T1000 (cell line): ENCODE measurements at places on chromosomes 5 and 9.
A peak's percentile ranks its signal among the peaks of the same experiment; 100 is the strongest.

DNA sequence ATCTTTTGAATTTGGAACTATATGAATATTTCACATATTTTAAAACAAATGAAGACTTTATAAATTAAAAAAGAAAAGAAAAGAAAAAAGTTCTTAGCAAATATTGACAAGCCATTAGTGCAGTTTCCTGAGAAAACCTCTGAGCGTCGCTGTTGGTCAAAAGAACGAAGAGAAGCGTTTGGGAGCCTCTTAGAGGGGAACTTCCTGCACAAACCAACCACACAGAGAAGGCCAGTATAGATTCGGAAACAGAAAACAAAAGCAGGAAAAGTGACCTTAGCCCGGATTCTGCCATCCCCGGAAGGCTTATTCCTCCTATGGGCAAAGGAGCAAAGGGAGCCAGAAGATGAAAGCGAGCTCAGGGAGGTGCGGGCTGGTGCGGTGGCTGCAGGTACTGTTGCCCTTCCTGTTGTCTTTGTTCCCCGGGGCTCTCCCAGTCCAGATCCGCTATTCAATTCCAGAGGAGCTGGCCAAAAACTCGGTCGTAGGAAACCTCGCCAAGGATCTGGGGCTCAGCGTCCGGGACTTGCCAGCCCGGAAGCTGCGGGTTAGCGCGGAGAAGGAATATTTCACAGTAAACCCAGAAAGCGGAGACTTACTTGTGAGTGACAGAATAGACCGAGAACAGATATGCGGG is at the start of gene PCDHGB2:
PCDHGB2 (plus strand) TSS at position 205 of the 637 bp plus-strand sequence; CDS start at position 347, 142 bp downstream.
- DNase-seq = no peak

- no peak for DNase-seq
Observed at GRCh38 chr5:95835682-95836385, 13.3 kb upstream of the GLRX start.

- peak; percentile 80 for DNase-seq
Observed at GRCh38 chr9:127388037-127388855, 8.7 kb upstream of the SLC2A8 start.

DNA sequence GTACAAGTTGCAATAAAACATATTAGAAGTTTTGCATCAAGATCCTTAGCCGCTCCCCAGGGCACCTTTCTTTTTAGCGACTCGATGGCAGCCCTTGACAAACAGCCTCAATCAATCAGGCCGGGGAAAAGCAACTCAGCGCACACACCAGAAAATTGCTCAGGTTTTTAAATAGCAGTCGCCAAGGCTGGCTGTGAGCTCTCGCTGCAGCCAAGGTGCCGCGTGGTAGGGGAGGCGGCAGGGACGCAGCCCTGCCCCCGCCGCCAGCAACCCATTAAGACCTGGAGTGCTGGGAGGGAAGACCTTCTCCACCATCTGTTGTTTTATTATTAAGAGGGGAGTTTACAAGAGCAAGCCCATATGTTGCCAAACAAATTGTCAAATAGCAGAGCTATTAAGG is 22.6 kb downstream of the ASS1 start:
- no peak for DNase-seq

DNA sequence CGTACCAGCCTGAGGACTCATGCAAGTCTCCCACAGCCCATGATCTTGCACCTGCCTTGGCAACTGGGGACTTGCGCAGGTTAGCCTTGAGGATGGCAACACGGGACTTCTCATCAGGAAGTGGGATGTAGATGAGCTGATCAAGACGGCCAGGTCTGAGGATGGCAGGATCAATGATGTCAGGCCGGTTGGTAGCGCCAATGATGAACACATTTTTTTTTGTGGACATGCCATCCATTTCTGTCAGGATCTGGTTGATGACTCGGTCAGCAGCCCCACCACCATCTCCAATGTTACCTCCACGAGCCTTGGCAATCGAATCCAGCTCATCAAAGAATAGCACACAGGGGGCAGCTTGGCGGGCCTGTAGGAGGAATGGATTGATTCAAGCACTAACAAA is 13.0 kb downstream of the VCP start:
- DNase-seq = no peak

DNA sequence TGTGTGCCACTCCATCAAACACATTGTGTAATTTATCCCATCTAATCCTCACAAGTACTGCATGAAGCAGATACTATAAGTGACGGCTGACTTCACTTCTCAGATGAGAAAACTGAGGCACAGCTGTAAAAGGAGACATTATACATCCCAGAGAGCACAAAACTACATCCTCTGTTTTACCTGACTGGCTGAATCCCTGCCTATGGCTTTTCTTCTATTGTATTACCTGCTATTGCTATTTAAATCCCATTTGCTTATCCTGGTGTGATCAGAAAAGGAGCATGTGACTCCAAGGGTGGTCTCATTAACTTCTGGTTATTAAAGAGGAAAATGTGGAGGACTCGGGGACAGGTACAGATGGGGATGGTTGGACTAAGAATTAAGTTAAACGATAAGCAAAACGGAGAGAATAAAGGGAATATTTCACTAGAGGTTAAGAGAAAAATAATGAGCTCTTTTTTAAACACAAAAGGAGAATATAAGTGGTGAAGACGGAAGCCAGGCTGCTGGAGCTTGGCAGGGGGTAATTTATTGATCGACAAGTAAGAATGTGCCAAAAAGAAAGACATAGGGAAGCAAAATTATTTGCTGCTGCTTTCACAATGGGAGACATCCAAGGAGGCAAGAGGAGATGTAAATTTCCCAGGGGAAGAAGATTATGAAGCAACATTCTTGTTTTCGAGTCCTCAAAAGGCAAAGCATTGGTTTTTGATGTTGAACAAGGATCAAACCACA is 155.7 kb upstream of the GPR151 start:
- no peak for DNase-seq

DNA sequence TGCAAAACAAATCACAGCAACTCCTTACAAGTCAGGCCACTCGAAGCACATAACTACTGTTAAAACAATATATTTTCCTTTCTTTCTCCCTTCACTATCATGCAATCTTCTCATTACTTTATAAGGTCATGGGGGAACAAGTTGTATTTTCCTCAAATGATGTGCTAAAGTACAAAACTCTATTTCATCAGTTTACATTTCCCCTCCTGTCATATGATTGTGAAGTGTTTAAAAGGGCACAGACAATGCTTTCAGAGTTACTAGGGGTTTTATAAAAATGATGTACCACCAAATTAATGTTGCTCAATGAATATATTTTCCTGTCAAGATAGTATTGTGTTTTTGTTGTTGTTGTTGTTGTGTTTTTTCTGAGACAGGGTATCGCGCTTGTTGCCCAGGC is 34.1 kb downstream of the MAPKAP1 start:
- no peak for DNase-seq

GRCh38 chr9:3205421-3206095 is 320.2 kb downstream of the RFX3 start:
- DNase-seq = no peak

- no peak for DNase-seq
Observed at GRCh38 chr5:61817472-61818326, 485.6 kb downstream of the ZSWIM6 start.

DNA sequence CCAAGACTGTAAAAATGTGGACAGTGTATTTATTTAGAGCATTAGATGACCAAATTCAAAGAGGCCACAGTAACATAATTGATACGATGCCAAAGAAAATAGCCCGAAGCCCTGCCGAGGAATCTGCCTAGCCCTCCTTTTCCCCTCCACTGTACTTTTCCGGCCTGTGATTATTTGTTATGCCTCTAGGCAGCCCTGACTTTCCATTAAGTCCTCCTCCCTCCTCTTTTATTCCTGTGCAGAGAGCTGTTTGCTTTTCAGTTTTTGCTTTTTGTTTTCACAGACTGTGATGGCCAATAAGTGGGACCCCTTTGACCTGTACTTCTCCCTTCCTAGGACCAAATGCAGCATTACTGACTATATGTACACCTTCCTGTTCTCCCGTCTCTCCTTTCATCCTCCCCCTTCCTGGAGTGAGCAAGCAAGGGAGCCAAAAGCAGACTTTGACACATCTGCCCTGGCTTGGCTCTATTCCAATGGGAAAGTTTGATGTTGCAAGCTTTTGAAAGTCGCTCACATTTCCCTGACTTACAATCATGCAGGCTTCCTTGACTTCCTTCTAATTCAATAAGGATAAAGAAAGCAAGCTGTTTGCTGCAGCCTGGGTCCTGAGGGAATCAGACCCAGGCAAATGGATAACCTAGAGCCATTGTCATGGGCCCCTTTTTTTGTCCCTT is 76.1 kb downstream of the NREP start:
- peak; percentile 77 for DNase-seq

DNA sequence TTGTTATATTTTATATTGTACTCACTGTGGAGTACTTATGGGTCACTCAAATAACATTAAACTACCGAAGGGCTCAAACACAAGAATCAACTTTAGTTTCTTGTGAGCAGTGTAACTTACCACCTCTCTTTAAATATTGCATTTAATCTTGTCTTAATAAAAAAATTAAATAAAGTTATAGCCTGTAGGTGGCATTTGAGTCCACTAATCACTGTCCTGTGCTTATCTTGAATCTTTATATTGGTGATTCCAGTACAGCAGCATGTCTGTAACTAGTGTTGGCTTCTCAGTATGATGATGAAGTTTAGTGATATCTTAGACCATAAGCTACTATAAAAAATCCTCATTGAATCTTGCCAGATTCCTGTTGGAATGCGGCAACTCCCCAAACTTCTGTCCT is 313.8 kb downstream of the FAM170A start:
- no peak for DNase-seq

GRCh38 chr5:178551059-178551458 is 39.1 kb downstream of the COL23A1 start:
- no peak for DNase-seq

DNA sequence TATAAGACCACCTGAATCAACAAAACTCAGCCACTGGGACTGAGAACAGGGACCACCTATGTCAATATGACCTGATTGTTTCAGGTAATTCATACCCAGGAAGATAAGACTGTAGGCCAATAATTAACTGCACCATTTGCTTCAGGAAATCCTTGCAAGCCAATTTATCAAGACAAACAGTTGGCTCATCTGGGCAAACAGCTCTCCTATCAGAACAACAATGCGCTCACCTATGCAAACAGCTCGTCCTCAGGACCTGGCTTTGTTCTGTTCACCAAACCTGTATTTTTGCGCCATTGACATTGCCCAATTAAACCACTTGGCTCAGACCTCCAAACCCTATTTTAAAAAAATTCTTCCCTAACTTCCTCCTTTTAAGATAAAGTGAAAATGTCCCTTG is 92.3 kb upstream of the MARCHF11 start:
- no peak for DNase-seq

GRCh38 chr5:55241746-55242145 is 8.3 kb upstream of the CCNO start:
- no peak for DNase-seq

- DNase-seq = no peak
Observed at GRCh38 chr5:147902609-147903115, 3.7 kb downstream of the C5orf46 start.

DNA sequence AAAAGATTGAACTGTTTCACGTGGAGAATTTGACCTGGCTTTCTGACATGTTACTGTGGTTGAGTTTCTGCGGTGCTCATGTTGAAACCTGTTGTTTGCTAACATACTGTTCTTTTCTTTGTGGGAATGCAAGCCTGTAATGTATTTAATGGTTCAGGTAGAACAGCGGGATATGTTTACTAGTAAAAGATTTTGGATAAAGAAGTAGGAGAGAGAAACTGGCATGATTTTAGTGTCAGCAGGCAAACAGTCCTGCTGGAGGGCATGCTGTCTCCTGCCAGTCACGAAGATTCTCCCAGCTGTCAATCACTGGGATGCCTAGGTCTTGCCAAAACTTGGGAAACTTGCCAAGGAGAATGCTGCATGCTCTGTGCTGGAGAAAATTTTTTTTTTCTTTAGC is 263.5 kb downstream of the TAF11L14 start:
- no peak for DNase-seq

DNA sequence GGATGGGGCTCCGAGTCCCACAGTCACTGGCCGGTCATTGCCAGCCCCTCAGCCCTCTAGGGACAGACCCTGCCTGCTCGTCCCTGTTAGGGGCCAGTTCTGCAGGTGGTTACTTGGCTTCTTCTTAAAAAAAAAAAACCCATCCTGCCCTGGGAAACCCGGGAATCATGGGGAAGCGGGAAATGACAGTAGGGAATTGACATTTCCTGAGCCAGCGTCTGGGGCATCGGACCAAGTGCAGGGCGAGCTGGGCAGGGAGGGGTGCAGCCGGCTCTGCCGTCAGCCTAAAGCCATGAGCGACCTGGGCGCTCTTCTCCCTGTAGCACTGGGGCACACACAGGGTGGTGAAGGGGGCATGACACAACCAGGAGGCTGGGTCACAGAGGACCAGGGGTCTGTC is 66.6 kb downstream of the RXRA start:
- DNase-seq = no peak
